ENCODE measurements at places on chromosomes 1 and 21.

DNA sequence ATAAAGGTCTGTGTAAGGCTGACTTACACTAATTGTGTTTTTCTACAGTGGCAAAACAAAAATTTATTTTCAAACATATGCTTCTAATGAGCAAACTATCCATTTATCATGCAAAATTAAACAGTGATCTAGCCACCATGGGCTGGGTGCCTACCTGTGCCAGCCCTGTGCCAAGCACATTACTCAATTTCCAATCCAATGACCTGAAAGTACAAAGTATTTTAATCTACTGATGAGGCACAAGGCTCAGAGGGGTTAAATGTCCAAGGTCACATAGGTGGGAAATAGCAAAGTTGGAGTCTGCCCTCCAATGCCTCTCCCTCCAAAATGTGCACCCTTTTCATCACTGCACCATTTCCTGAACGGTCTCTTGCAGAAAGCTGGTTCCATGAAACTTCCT is 279.1 kb upstream of the FMN2 start:
- DNase-seq = no peak

DNA sequence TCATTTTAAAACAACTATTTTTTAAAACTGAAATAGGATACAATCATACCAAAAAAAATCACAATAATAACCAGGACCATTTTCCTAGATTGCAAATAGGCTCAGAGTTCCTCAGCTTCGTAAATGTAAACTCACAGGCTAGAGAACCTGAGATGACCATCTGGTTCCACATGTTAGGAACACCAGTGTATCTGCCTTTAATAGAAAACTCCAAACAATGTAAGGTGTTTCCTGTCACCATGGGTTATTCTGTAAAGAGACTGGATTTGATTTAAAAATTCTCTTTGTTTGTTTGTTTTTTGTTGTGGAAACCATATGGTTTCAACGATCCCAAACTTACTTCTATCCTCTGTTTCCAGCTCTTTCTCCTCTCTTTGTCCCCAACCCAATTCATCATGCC is 197.5 kb downstream of the ZZZ3 start:
- DNase-seq = no peak

DNA sequence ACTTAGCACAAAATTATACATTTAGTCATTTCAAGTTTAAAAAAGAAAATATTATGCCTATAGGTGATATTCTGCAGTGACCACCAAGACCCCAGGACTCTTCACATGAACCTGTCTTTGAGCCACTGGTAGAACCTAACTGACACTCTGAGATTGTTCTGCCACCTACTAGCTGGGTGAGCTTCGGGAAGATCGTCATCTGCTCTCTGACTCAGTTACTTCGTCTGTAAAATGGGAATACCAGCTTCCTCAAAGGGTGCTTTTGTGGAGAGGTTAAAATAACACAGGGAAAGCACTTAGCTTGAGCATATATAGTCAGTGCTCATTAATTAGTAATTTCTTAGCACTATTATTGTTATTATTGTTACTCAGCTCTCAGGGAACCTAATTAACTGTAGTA is 228.5 kb upstream of the JUN start:
- no peak for DNase-seq

GRCh38 chr1:10644307-10645128 is 151.9 kb downstream of the CASZ1 start:
- peak; percentile 58 for DNase-seq

- no peak for DNase-seq
Observed at GRCh38 chr1:209651138-209651587, 1.1 kb downstream of the LAMB3 start.

DNA sequence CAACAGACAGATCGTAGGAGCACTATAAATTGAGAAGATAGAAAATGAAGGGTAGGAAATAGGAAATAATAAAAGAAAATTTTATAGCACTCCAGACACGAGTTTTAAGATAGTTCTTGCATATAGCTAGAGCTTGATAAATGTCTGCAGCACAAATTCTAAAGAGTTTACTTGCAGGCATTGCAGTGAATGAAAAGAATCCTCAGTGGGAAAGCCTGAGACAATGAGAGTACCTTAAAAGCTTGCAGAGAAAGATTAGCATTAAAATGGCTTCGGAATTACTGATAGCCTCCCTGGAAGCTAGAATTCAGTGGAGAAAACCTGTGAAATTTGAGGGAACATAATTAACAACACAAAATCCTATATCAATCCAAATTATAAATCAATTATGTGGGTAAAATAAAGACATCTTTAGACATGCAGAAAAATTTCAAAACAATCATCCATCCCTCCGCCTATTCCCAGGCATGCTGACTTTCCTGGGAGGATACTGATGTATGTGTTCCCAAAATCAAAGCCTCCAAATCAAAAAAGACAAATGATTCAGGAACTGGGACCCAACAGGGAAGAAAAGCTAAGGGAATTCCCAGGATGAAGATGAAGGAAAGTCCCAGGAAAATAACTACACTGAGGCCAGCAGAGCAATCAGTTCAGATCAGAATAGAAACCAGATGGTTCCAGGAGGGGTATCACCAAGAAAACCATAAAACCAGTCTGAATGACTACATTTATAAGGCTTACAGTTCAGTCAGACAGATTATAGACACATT is 305.9 kb upstream of the USP25 start:
- DNase-seq = no peak

GRCh38 chr1:170734412-170735175 is 70.7 kb downstream of the PRRX1 start:
- DNase-seq = no peak

- DNase-seq = no peak
Observed at GRCh38 chr1:155410931-155411330, 90.2 kb downstream of the RUSC1 start.

GRCh38 chr1:192706936-192707335 is 71.0 kb downstream of the RGS13 start:
- DNase-seq = no peak
